ENCODE measurements at places on chromosomes 3 and 15.

DNA sequence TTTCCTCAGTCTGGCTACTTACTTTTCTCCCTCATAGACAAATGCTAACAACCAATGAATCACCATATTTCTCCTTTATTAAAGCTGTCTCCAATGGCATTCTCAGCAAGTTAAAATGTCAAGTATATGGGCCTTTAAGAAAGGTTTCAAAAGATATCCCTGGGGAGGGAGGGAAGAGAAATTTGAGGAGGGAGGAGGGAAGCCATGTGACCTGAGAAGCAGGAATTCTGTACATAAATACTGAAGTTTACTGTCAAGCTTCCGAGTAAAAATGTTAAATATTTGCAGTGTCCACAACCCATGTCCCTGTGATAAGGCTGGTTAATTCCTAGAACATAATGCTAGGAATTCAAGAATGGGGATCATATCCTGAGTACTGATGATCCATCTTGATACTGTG, 175.9 kb downstream of the CNTN4 start:
- no peak for DNase-seq

- DNase-seq: no peak
Measured at GRCh38 chr3:127041264-127041820, 58.4 kb downstream of the PLXNA1 start.

- no peak for DNase-seq
Measured at GRCh38 chr3:124787476-124788195, 57.4 kb downstream of the UMPS start.

DNA sequence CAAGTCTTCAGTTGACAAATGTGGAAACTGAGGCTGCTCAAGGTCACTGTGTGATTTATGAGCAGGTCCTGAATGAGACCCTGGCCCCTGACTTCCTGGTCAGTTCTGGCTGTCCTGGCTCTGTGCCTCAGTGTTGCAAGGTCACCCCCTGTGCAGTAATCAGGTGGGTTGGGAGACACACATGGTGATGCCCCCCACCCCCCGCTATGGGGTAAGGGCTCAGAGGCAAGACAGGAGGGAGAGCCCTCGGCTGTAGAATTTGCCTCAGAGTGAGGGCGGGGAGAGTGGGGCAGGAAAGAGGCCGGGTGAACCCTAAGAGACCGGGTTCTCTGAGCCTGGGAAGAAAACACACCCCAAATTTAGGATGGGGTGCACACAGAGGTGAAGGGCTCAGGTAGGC, 98.5 kb downstream of the MEGF11 start:
- no peak for DNase-seq

DNA sequence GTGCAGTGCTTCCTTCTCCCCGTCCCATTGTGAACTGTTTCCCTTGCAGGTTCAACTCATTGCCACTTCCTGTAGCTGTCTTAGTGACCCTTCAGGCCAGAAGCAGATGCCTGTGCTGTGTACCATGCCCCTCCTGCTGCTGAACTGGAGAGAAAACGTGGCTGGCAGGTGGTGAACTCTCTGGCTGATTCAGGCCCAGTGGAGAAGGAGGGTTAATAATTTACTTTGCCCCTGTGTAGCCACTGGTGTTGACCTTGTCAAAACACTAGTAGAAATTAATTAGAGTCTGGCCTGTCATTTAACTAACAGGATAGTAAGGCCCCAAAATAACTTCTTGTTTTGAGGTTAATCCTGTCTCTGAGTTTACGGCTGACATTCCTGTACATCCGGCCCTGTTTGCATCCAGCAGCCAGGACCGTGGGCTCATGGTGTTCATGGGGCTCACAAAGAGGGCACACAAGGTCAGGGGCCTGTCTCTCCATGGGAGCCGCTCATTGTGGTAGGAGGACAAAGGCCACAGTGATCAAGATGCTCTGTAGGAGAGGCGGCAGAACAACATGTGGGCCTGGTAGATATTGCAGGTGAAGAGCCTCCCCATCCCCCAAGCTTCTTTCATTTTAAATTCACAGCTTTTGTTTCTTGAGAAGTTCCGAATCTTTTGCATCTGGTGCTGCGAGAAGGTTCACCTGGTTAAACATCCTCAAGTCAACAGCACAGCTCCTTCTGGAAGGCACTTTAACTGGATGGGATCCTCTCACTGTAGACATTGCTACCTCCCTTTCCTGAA, 101.6 kb downstream of the CGNL1 start:
- DNase-seq: no peak

GRCh38 chr3:134496471-134497071, 10.7 kb downstream of the CEP63 start:
- no peak for DNase-seq

- DNase-seq: no peak
Measured at GRCh38 chr15:29770796-29771195, 51.5 kb downstream of the TJP1 start.

All from stimulated activated CD4-positive, alpha-beta T cell treated with anti-CD3 and anti-CD28 coated beads, Interleukin-15, amount 100 ng/mL, for 1 hour (primary cell).